Activated T-helper 9 cell treated with anti-CD3 and anti-CD28 coated beads, Interleukin-2, amount 50 U/mL, for 16 hours (primary cell): ENCODE measurements at places on chromosomes 1 and 21.

GRCh38 chr1:212401838-212402582 is 12.7 kb downstream of the PACC1 start:
- DNase-seq: no peak

- DNase-seq: no peak
These were observed 12.0 kb upstream of the SMIM12 start for GRCh38 chr1:34871443-34872132.

DNA sequence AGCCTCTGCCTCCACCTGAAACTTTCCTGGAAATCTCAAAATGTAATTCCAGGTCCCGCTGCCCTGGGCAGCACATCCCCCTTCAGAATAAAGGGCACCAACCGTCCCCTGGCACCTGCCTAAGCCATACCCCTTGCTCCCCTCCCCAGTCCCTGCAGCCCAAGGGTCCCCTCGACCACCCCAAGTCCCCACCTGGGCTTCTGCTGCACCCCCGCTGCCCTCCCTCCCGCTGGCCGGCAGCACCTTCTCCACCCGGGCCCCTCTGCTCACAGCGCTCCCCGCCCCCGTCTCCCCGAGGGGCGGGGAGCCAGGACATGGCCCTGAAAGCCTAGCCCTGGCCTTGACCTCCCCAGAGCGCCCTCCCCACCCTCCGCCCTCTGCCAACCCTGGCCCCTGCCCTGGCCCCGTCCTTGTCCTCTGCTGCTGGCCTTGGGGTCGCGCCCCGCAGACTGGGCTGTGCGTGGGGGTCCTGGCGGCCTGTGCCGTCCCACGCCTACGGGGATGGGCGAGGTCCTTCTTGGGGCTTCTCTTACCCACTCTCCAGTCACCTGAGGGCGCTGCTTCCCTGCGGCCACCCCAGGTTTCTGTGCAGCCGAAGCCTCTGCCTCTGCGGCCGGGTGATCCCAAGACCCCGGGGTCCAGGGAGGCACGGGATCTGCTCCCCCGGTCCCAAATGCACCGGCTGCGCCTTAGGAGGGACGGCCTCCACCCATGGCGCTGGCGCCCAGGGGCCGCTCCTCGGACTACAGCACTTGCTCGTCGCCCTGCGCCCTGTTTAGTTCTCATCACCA is 41.7 kb downstream of the WDR4 start:
- no peak for DNase-seq

GRCh38 chr1:65176591-65176990 is 28.6 kb downstream of the AK4 start:
- no peak for DNase-seq

GRCh38 chr1:18511149-18511873 is 30.6 kb downstream of the KLHDC7A start:
- no peak for DNase-seq

- DNase-seq: no peak
These were observed 206.8 kb downstream of the PAPPA2 start for GRCh38 chr1:176669782-176670181.

- no peak for DNase-seq
These were observed 2.5 kb upstream of the HLX start for GRCh38 chr1:220876511-220877376.

GRCh38 chr1:22763487-22764200 is 53.0 kb downstream of the EPHB2 start:
- no peak for DNase-seq

DNA sequence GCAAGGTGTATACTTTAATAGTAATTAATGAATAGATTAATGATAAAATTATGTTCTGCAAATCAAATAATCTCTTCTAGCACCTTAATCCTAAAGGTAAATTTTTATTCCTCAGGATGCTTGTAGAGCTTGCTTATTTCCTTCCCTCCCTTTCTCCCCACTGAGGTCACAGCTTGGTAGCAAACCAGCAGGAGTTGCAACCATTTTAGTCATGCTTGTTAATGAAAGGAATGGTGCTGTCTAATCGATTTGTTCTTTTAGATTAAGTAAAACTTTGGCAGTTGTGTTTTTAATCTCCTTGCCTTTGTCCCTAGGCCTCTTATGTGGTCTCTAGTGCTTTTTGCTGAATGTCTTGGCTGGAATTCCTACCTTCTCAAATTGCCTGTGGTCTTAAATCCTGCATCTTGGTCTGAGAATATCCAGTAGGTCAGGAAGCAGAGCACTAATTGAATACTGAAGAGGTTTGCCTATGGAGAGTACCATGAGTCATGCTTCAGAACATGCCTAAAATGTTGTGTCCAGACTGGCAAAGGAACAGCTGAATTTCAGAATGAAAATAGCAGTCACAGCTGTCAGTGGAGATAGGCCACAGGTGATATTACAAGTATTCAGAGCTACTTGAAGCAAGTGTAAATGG is 36.3 kb upstream of the RWDD3 start:
- DNase-seq: no peak

- no peak for DNase-seq
These were observed 257.2 kb downstream of the PLPP3 start for GRCh38 chr1:56322211-56322610.

- DNase-seq: no peak
These were observed 26.4 kb upstream of the IFNAR2 start for GRCh38 chr21:33203371-33203724.

DNA sequence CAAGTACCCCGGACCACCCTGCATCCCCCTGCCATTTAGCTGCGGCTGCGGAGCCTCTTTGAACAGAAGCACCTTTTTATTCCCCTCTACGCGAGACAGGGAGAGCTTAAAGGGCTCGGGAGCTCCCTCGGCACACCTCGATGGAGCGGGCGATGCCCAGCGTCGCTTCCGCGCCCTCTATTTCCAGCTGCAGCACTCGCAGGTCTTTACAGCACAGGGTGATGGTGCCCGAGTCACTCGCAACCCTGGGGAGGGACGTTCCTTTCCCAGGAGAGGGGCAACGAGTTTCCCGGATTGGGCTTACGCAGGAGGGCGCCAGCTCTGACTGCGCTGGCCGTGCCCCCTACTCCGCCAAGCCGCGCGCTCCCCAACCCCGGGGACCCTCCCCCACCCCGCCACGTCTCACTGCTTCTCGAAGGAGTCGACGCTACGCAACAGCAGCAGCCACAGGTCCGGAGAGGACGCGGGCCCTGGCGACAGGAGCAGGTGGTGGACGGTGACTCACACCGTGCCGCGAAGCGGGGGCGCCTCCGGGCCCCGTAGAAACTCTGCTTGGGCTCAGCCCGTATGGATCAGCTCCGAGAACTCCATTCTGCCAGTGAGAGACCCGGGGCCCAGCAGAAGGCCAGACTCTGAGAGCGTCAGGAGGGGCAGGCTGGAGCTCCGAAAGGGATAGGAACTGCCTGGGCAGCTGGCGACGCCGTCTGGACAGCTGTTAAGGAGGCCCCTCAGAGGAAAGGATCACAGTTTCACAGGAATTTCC is 5.8 kb upstream of the FAM167B start:
- DNase-seq: no peak

GRCh38 chr21:38014298-38014697 is 98.0 kb upstream of the KCNJ6 start:
- DNase-seq: no peak

- no peak for DNase-seq
These were observed 5.9 kb downstream of the SLC2A7 start for GRCh38 chr1:9020305-9020704.

GRCh38 chr1:29240986-29241385 is 4.7 kb downstream of the PTPRU start:
- DNase-seq: no peak

- no peak for DNase-seq
These were observed 32.0 kb downstream of the PTAFR start for GRCh38 chr1:28144203-28145135.

DNA sequence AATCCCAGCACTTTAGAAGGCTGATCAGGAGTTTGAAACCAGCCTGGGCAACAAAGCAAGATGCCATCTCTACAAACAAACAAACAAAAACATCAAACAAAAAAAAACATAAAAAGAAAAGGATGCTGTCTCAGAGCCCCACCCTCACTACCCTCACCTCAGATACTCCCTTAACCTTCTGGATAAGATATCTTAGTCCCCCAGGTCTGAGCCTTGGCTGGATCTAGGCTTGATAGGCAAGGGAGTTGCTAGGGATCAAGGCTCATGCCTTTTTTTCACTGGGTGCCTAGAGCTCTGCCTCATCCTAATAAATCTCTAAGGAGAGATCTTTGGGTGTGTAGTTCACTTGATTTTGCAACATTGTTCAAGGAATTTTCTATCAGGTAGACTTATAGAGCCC is 7.4 kb downstream of the HDAC1 start:
- DNase-seq: no peak

DNA sequence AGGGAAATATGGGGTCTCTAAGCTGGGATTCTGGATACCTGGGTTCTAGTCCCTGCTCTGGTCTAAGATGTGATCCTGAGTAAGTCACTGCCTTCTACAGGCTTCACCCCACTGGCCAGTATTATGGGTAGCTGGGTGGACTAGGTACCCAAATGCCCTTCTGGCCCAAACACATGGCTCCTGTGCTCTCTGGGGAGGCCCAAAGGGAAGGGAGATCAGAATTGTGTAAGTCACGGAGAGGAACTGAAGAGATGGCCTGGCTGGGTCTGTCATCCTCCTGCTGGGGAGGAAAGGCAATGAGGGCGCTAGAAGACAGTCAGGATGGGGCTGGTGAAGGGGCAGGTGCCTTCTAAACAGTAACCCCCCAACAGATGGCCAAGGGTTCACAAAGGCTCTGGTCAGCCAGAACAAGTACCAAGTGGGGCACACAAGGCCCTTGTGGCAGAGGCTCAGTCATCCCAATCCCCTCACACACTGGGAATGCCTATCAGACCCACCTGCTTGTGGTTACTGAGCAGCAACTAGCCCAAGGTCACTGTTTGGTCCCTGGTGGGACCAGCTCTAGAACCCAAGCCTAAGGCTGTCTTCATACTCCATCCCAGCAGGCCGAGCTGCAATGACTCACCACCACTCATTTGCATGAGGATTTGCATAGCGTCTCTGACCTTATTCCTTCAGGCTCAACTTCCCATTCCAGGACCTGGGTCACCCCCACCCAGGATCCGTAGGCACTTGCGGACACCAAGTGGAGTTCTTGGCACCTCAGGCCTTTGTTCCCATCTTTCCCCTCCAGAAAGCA is 9.2 kb downstream of the MEF2D start:
- DNase-seq: no peak

DNA sequence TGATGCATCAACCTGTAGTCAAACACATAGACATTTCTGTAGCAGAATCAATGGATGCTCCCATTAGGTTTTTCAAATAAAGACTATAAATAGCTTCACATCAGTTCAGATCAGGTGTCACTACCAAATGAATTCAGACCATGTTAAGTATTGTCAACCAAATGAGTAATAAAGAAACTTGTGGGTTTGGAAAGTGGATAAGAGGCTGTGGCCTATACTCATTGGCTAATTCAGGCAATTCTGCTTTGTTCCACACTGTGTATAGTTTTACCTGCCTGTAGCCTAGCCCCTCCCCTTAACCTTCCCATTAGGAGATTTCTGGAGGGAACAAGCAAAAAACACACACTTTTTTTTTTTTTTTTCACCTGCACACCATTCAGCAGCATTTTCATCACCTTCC is 321.2 kb downstream of the HLX start:
- no peak for DNase-seq

- no peak for DNase-seq
These were observed 111.2 kb upstream of the PROX1 start for GRCh38 chr1:213876531-213876930.

DNA sequence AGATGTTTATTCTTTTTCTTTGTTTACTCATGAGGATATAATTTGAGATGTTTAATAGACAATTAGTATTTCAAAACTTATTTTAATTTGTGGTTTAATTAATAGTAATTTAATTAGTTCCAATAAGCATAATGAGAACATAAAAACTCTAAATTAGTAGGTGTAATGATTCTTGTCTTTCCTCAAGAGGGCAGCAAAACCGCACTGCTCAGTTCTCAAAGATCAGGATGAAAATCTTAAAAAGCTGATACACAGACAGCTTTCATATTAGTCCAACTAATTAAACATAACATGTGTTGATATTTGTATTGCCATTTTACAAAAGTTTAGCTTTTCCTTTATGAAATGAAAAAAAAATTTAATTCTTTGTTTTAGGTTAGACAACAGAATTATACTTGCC is 106.7 kb upstream of the C21orf91 start:
- no peak for DNase-seq

DNA sequence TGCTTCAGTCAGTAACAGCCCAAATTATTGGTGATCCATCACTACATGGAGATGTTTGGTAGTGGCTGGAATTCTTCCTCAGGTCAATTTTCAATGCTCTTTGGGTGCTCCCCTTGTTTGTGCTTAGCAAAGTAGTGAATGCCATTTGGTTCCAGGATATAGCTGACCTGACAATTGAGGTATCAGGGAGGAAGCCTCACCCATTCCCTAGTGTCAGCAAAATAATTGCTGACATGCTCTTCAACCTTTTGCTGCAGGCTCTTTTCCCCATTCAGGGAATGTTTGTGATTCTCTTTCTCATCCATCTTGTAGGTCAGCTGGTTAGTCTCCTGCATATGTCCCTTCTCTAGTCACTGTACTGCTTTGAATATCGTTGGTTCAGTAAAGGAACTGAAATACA is 7.1 kb upstream of the OR10K1 start:
- DNase-seq: no peak
